Testis (tissue), 5 donors: ENCODE measurements at places on chromosomes 3 and 15.

- DNase-seq, result no peak
These were observed 41.2 kb downstream of the RLBP1 start for GRCh38 chr15:89179966-89180875.

- DNase-seq, result no peak
These were observed 904 bp upstream of the MCTP2 start for GRCh38 chr15:94230431-94230882.

GRCh38 chr3:194877291-194878119, 191.8 kb downstream of the FAM43A start:
- DNase-seq, result peak; percentile 65

DNA sequence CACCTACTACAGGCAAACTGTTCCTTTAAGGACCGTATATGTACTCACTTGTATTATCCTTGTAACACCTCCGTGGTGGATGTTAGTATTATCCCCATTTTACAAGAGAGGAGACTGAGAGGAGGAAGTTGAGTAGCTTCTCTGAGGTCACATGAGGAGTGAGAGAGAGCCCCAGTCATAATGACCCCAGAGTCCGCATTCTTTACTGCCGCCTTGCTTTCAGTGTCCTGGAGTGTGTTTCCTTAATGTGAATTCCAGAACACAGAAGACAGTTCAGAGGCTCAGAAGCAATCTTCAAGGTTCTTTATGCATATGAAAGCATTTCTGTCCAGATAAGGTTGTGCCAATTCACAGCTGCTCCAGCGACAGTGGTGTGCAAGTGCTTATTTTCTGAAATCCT, 199.2 kb downstream of the CACNA2D3 start:
- DNase-seq, result no peak

- no peak for DNase-seq
These were observed 73.9 kb upstream of the TMEM108 start for GRCh38 chr3:132964266-132964665.

DNA sequence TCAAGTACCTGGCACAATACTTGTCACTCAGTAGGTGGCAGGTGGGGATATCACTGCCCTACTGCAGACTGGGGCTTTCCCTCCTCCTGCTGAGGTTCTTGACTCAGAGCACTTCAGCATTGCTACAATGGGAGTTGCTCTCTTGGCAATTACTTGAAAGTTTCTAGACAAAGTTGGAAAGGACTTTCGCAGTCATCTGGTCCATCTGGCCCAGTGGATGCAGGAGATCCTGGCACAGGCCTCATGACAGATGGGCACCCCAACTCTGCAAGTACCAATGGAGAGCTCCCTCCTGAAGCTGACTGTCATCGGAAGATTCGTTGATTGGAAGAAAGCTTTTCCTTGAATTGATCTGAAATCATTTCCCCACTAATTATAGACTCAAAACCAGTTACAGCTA, 19.2 kb upstream of the IGF2BP2 start:
- DNase-seq, result no peak

DNA sequence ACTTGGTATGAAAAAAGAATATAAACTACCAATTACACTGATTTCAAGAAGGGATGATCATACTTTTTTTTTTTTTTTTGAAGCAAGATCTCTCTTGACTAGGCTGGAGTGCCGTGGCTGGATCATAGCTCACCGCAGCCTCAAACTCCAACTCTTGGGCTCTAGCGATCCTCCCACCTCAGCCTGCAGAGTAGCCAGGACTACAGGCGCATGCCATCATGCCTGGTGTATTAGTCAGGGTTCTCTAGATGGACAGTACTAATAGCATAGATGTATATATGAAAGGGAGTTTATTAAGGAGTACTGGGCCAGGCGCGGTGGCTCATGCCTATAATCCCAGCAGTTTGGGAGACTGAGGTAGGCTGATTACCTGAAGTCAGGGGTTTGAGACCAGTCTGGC, 11.5 kb upstream of the SEC11A start:
- no peak for DNase-seq

- no peak for DNase-seq
These were observed 62.5 kb upstream of the PHLDB2 start for GRCh38 chr3:111796566-111796965.

DNA sequence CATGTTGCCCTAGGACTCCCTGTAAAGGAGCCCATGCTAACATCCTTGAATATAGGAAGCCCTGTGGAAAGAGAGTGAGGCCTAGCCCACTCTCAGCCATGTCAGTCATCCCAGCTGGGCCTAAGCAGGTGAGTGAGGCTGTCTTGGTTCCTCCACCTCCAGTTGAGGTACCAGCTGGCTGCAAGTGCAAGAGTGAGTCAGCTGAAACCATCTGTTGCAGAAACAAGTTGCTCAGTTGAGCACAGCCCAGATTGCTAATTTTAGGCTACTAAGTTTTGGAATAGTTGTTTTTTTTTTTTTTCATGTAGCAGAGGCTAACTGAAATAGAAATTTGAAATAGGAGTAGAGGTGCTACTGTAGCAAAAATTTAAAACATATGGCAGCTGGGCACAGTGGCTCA, 43.7 kb upstream of the ADPGK start:
- no peak for DNase-seq

GRCh38 chr3:45124352-45124751, 21.8 kb downstream of the CDCP1 start:
- DNase-seq, result no peak

GRCh38 chr3:39295184-39295775, 15.4 kb upstream of the CX3CR1 start:
- DNase-seq, result no peak

DNA sequence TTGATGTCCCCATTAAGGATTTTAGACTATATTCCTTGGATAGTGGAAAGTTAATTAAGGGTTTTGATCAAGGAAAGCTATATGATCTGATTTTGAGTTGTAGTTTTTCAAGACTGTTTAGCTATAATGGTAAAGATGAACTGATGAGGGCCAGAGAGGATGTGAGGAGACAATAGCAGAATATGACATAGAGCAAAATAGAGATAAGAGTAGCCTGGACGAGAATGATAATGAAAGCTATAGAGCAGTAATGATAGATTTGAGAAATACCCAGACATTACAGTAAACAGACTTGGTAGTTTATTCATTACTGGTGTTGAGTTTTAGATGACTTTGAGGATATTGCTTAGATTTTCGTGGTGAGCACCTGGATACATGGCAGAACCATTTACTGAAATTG, 3.8 kb downstream of the SUCNR1 start:
- no peak for DNase-seq

DNA sequence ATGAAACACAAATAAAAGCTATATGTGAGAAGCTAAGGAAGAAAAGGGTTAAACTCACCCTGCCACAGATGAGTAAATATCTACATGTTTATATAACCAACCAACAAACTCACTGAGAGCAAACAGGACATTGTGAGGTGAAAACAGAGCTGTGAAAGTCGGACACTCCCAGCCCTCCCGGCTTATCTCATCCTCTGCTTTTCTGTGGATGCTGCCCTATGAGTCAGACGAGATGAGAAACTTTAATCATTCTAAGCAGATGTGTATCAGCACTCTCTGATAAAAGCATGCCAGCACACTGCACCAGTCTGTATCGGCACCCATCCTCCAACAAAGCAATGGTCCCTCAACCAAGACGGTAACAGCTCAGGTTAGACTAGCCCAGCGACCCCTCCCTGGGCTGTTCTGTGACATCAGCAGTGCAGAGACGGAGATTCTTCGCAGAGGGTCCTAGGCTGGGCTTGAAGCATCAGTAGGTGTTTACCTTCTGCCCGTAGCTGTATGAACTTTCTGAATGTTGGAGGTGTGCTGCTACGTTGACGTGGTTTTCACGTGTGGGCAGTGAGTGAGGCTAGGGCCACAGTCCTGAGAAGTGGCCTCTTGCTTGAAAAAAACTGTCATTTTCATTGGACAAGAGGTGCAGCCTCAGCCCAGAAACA, 119.8 kb upstream of the ALDH1A3 start:
- DNase-seq, result no peak

GRCh38 chr3:26631390-26631738, 8.8 kb downstream of the LRRC3B start:
- no peak for DNase-seq

GRCh38 chr3:36693670-36694069, 70.7 kb downstream of the DCLK3 start:
- no peak for DNase-seq

GRCh38 chr15:46129145-46129544, 494.3 kb downstream of the SQOR start:
- no peak for DNase-seq

DNA sequence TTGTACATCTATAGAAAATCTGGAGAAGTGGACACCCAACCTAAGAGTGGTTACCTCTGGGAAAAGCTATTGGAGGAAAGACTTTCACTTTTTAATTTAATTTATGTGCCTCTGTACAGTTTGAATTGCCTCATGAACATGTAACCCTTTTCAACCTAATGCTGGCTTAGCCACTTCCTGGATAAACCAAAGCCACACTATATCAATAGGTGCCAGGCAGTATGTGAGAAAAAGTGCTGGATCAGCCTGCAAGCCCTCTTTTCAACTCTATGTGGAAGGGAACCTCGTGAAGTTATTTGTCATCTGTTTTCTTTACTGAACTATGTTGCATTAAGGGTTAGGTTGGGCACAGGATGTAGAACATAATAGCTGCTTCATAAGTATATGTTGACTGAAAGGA, 9.3 kb upstream of the TOPAZ1 start:
- no peak for DNase-seq

DNA sequence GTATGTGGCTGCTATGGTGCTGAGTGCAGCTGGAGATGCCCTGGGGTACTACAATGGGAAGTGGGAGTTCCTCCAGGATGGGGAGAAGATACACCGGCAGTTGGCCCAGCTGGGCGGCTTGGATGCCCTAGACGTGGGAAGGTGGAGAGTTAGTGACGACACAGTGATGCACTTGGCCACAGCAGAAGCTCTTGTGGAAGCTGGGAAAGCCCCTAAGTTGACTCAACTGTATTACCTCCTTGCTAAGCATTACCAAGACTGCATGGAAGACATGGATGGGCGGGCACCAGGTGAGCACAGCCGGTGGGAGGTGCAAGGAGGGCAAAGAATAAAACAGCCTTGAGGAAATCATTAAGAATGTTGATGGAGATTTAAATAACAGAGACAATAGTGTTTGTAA, 2.9 kb downstream of the ADPRH start:
- DNase-seq, result no peak

- no peak for DNase-seq
These were observed 8.5 kb downstream of the LIPC start for GRCh38 chr15:58440158-58440910.

- DNase-seq, result no peak
These were observed 87.5 kb upstream of the FAM3D start for GRCh38 chr3:58754074-58754473.

DNA sequence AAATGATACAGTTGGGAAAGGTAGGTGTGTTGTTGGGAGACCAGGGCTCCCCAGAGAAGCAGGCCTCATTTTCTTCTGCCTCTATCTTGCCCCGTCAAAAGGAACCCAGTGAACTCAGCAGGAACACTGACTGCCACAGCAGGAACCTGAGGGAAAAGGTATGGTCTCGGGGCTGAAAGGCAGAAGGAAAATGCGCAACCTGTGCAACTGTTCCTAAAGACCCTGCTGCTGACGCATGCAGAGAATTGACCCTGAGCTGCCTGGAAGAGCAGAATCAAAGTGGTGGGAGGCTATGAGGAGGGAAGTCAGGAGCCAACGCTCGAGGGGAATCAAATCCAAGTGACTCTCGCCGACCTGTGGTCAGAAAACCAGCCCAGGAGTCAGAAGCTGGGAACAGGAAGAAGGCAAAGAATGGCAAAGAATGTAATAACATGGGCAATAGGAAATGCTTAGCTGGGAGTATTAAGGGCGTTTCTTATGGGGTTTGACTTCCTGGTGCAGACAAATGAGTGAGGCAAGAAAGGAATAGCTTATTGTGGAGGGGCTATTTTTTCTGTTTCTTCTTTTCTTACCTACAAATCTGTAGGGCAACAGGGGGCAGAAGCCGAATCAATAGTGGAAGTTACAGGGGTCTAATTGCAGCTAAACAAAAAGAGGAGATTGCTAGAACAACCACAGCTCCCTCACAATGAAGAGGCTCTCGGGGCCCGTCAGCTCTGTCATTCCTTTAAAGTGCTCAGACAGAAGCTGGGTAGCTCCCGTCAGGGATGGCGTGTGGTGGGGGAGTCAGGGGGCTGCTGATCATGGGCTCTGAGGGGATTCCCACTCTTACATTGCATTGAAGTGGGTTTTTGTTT, 65.4 kb upstream of the DLG1 start:
- no peak for DNase-seq

DNA sequence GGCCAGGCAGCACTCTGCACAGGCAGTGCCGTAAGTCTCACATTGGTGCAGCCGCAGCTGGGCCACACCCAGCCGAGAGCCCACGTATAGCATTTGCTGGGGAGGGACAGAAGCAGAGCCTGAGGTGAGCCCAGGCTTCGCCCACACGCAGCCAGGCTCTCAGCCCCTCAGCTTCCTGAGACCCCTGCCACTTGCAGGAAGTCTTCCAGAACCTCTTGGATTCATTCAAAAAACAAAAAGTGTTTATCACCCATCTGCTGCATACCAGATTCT, 6.9 kb downstream of the SEMA3G start:
- DNase-seq, result no peak

DNA sequence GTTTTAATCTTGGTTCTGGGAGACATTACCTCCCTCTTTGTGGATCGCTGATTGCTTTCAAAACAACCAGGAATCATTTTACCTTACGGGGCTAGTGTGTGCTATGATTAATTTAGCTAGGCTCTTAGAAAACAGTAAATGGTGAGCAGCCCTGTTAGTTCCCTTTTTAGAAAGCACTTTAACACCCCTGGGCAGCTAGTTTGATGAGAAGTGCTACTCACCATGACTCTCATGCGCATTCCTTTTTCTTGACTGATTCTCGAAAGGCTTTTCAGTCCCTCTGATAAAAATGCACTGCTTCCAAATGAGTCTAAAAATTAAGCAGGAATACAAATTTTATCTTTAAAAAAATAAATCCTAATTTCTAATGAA, 75.3 kb upstream of the LEKR1 start:
- no peak for DNase-seq

- DNase-seq, result no peak
These were observed 95.8 kb upstream of the UBE2E1 start for GRCh38 chr3:23709987-23710386.

DNA sequence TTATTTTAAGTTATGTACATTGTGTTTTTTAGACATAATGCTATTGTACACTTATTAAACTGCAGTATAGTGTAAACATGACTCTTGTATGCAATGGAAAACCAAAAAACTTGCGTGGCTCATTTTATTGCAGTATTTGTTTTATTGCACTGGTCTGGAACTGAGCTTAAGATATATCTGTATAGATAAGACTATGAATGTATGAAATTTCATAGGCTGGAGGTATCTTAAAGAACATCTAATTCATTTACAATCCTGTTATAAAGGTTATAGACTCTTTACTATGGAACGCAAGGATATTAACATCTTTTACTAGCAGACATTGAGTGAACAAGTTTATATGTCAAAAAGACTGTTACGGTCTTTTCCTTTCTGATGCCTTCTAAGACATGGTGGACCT, 459.4 kb downstream of the IL5RA start:
- DNase-seq, result no peak

GRCh38 chr3:143084856-143085731, 34.5 kb upstream of the CHST2 start:
- DNase-seq, result no peak

DNA sequence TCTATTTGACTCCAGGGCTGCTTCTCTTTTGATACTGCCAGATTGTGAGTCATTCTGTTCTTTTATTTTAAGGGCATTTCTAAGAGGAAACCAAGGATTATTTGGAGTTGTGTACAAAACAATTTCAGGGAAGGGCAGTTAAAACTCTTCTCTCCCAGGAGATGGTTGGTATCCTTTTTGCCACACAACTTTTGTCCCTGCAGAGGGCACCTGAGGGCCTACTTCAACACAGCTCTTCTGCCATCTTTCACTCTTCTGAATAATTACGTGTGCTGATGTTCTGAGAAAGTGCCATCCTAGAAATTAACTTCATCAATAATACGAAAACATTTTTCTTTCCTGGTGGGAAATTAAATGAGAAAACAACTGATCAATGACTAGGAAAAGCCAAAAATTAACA, 75.7 kb upstream of the GADL1 start:
- DNase-seq, result no peak
